Activated T-cell treated with anti-CD3 and anti-CD28 coated beads, Interleukin-2, amount 50 U/mL, for 4 hours (primary cell): ENCODE measurements at places on chromosomes 2 and 18.

- DNase-seq, result no peak
Measured at GRCh38 chr2:46181306-46181705, 115.9 kb upstream of the EPAS1 start.

DNA sequence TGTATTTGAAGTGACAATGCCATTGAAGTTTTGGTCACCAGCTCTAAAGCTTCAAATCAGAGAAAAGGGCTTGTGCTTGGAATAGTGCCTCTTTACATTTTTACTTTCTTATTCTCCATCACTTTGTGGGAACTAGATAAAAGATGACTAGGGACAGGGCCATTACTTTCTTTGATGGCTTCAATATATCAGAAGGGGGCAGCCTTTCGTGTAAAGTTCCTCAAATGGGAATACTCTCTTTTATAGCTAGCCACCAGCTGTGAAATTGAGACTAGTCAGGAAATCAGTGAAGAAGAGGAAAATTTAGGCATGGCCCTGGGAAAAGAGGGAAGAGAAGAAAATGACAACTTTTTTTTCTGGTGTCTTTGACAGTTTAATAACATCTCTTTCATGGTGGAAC, 242.5 kb downstream of the DCC start:
- no peak for DNase-seq

GRCh38 chr2:141439524-141439923, 691.3 kb downstream of the LRP1B start:
- no peak for DNase-seq

- DNase-seq, result no peak
Measured at GRCh38 chr2:160932960-160933359, 227.3 kb upstream of the TANK start.

DNA sequence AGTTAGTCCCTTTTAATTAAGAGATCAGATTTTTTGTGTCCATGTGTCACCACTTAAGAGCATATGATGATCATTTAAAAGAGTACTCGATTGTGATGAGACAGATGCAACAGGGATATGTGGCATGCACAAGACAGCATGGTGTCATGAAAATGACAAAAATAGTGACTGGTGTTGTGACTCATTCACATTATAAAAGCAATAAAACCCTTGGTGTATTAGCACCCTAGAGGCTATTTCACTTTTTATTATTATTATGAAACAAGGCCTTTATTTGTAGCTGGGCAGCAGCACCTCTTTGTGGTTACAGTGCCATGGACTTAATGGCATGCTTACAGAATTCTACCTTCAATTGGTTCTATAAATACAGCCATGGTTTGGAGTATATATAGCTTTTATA, 1296.0 kb upstream of the ZEB2 start:
- DNase-seq, result no peak

DNA sequence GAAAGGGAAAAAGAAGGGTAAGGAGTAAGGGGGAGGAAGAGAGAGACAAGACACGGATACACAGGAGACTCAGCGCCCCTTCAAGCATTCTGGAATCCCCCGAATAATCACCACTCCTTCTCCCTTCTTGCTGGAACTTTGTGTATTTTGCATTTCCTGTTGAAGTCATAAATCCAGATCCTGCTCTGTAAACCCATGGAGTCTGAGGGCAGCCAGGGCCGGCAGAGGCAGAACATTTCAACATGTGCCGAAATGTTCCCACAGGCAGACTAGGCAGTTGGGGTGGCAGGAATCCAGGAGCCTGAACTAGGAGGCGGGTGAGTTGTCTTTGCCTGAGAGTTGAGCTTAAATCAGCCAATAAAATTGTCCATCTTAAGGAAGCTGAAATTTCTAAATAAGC, 193.1 kb downstream of the SH3RF3 start:
- DNase-seq, result no peak

GRCh38 chr2:230231251-230231650, 5.7 kb downstream of the SP140 start:
- no peak for DNase-seq

DNA sequence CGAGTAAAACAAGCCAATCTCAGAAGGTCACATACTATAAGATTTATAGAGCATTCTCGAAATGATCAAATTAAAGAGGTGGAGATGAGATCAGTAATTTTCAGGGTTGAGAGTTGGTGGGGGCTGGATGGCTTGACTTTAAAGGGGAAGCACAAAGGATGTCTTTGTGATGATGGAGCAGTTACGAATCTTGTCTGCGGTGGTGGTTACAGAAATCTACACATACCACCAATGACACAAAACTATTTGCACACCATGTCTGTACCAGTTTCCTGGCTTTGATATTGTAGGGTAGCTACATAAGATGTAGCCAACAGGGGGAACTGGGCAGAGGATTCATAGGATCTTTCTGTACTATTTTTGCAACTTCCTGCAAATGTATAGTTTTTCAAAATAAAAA, 190.6 kb upstream of the SMIM21 start:
- DNase-seq, result no peak

GRCh38 chr2:168047091-168047690, 200.2 kb downstream of the STK39 start:
- DNase-seq, result no peak

DNA sequence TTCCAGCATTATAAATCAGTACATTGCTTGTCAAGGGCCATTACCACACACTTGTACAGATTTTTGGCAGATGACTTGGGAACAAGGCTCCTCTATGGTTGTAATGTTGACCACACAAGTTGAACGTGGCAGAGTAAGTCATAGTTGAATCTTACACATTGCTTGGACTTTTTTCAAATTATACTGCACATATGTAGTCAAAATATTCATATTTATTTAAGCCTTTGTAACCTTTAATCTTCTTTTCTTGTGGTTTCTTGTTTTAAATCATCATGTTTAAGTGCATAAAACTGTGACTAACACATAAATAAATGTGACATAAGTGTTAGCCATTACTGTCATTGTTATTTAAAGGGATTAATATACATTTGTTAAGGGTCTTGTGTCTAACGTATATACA, 52.1 kb upstream of the EPB41L5 start:
- DNase-seq, result no peak

DNA sequence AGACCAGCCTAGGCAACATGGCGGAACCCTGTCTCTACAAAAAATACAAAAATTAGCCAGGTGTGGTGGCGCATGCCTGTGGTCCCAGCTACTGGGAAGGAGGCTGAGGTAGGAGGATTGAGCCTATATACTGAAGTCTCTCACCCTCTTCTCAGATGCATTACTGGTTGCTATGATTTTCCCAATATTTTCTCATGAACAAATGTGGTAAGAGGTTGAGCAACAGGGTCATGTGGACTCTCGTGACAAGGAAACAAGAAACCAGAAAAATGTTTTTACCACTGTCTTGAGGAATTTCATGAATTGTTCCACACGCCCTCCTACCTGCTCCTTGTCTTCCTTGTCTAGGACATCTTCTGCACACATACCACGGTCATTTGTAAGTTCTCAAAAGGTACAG, 12.4 kb downstream of the LMAN2L start:
- DNase-seq, result no peak
